Effector memory CD4-positive, alpha-beta T cell (primary cell): ENCODE measurements at places on chromosomes 16 and 17.

- DNase-seq, result no peak
Observed at GRCh38 chr16:54280751-54281150, 5.8 kb downstream of the IRX3 start.

GRCh38 chr16:17303101-17303500 lies 167.7 kb downstream of the XYLT1 start:
- DNase-seq, result no peak

DNA sequence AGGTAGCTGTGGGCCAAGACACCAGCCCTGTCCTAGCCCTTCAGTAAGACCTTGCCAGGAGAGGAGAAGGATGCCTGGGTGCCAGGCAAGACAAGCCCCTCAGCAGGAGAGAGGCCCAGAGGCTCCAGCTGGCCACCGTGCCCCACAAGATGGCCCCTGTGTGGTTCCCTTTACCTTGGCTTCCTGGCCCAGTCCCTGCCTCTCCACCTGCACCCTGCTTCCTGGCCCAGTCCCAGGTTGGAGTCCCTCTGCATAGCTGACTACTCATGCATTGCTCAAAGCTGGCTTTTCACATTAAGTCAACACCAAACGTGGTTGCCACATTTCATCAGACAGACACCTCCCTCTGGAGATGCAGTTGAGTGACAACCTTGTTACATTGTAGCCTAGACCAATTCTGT lies 4.0 kb downstream of the SYNGR3 start:
- DNase-seq, result no peak

- DNase-seq, result no peak
Observed at GRCh38 chr16:67530013-67530939, 1.6 kb downstream of the RIPOR1 start.

DNA sequence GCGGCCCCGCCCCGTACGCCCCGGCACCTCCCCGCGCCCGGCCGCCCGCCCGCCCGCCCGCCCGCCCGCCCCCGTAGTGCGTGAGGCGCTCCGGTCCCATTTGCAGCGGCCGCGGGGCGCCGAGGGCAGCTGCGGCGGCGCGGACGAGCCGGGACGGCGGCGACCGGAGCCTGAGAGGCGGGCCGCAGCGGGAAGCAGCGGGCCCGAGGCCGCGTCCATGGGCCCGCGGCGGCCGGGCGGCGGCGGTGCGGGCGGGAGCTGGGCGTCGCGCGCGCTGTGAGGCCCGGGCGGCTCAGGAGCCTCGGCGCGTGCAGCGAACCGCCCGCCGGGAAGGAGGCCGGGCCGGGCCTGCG lies at the start of gene MPRIP:
MPRIP (plus strand) TSS at position 74 of the 353 bp plus-strand sequence. CDS start 392 bp downstream, outside the sequence.
- no peak for DNase-seq

GRCh38 chr16:35639233-35640205 lies 2180.1 kb downstream of the TP53TG3F start:
- DNase-seq, result no peak

DNA sequence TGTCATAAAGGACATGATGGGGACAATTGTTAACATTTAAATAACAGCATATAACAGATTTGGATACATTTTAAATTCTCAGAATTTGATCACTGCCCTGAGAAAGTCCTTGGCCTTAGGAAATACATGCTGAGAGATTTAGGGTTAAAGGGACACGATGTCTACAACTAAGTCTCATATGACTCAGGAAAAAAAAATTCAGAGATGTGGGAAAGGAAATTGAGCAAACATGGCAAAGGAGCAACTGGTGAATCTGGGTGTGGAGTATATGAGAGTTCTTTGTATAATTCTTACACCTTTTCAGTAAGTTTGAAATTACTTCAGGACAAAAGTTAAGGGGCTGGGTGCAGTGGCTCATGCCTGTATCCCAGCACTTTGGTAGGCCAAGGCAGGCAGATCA lies 18.2 kb downstream of the MPP3 start:
- no peak for DNase-seq

DNA sequence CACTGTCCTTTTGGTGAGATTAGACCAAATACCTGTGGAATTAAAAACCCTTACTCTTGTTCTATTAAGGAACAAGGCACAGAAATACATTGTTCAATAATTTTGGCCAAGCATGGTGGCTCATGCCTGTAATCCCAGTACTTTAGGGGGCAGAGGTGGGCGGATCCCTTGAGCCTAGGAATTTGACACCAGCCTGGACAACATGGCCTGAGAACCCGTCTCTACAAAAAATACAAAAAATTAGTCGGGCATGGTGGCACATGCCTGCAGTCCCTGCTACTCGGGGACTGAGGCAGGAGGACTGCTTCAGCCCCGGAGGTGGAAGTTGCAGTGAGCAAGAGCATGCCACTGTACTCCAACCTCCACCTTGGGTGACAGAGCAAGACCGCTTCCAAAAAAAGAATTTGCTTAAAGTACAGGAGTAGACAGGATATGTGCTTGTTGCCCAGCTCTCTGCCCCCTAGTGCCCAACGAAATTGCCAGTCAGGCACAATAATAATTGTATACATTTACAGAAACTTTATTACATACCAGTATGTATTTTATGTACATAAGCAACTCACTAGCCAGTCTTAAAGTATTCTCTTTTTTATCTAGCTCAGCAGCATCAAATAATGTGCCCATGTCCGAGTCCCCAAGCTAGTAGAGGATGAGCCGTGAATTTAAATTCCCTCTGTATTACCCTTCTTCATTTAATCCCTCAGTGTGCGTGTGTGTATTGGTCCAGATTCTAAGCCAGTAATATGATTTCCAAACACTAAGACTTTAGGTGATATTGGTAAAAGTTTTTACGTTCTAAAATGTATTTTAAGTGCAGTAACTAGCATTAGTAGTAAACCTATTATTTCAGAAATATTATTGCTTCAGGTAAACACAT lies 1.4 kb downstream of the THUMPD1 start:
- no peak for DNase-seq

DNA sequence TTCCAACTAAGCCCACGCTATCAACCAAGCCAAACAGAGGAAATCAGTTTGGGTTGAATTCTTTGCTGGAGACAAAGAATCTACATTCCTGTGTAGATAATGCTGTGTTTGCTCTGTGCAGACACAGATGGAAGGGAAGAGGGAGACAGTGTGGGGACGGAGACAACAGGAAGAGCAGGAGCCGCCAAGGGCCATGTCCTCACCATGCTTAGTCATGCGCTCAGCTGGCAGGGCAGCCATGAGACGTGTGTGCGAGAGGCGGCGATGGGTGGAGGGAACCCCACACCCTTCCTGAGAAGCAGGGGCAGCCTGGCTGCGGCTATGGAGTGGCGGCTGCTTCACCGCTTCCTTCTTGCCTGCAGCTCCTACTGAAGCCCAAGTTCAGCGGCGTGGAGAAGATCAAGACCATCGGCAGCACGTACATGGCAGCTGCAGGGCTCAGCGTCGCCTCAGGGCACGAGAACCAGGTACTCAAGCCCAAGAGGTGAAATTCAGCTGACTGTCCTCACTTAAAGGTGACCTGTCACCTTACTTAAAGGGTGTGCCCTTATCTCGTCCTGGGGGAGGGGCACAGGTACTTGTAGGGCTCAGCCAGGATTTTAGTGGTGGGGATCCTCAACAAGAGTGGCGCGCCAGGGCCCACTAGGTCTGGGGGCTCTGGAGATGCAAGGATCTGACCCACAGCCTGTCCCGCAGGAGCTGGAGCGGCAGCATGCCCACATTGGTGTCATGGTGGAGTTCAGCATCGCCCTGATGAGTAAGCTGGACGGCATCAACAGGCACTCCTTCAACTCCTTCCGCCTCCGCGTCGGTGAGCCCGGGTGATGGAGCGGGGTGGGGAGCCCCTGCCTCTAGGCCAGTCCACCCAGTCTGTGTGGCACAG lies 47.5 kb downstream of the ADCY7 start:
- DNase-seq, result no peak

DNA sequence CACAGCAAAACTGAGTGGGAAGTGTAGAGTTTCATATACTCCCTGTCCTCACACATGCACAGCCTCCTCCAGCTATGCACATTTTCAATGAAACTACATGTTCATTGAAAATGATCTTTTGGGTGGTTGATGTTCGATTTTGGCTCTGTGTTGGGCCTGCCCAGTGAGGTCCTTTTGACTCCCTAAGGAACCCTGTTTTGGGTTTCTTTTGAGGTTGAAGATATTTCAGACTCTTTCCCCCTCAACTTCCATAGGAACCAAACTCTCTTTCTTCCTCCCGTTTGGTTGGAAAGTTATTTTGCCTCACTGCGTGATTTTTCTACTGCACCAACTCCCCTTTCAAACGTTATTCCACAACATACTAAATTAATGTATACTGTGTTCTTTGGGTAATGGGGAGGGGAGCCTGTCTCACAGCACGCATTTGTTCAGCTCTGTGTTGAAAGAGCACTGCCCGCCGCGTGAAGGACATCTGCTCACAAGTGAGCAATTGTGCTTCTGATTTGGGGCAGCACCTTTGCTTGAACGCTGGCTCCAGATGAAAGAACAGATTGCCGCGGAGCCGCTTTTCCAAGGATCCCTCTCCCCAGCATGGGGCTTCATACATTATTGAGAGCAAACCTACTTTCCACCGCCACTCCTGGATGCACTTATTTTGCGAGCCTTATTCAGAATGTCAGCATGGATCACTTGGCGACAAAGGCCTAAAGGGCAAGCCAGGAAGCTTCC lies 385.9 kb downstream of the WWOX start:
- DNase-seq, result no peak

DNA sequence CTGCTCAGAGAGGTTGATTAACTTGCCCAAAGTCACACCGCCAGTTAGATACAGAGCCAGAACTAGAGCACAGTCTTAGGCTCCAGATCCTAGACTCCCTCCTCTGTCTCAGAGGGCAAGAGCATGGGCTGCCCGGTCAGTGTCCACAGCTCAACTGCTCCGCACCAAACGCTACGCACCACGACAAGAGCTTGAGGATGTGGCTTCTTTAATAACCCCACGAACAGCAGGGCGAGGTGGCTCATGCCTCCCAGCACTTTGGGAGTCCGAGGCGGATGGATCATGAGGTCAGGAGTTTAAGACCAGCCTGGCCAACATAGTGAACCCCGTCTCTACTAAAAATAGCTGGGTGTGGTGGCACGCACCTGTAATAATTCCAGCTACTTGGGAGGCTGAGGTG lies 21.4 kb downstream of the FA2H start:
- DNase-seq, result no peak

- DNase-seq, result no peak
Observed at GRCh38 chr16:78277321-78278055, 178.0 kb downstream of the WWOX start.

- no peak for DNase-seq
Observed at GRCh38 chr17:49209061-49209571, 1.3 kb downstream of the GNGT2 start.

GRCh38 chr17:12769981-12770380 lies 19.3 kb upstream of the ARHGAP44 start:
- DNase-seq, result no peak

- DNase-seq, result no peak
Observed at GRCh38 chr16:75219838-75220237, 1.1 kb downstream of the CTRB1 start.

- no peak for DNase-seq
Observed at GRCh38 chr16:75143941-75144340, 4.4 kb upstream of the ZFP1 start.

DNA sequence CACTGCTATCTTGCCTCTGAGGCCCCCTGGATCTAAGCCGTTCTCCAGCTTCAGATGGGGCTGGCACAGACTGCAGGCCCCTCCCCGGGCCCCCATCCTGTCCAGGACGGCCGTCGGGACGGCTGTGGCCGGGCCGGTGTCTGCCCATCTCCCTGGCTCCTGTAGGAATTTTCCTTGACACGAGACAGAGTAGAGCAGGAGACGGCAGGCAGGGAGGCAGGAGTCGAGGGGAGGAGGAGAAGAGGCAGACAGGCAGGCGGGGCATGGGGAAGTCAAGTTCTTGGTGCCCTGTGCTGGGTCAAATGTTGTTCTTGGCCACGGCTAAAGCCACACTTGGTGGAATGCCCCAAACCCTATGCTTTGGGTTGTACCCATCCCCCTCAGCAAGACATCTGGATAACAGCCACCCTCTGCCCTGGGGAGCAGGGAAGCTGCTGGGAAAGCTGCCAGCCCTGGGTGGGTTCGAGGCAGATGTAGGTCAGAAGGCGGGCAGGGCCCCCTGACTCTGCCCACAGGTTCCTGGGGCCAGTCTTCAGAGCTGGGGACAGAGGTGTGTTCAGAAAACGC lies 4.0 kb downstream of the C1QTNF1 start:
- no peak for DNase-seq

- DNase-seq, result no peak
Observed at GRCh38 chr17:82428546-82428945, 10.2 kb upstream of the OGFOD3 start.

- no peak for DNase-seq
Observed at GRCh38 chr17:64229815-64230728, 33.0 kb downstream of the TEX2 start.

DNA sequence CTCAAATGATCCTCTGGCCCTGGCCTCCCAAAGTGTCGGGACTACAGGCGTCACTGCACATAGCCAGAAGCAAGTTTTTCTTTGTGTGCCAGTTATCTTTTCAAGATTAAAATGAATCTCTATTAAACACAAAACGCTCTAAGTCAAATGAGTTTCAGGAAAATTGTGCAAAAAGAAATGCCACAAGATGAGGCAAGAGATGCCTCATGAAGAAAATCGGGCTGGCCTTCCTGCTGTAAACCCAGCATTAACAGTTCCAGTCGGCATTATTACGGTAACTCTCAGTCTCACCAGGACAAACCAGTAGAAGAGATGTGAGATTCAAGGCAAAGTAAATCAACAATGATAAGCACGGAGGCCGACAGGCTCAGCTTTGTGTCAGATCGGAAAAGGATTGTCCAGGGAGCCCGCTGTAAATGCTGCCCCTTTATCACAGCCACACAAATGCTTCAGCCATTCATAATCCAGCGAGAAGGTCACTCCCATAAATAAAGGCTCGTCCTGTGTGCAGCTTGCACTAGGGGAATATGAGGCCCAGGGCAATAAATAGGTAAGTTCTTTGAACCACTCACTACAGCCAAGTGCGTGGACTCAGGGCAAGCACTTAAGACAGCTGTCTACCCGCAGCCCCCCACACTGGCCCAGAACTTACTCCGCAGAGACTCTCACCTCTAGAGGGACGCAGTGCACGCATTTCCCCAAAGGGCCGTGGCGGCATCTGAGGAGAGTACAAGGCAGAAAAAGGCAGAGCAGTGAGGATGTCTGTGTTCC lies 27.2 kb downstream of the NPLOC4 start:
- DNase-seq, result no peak

GRCh38 chr16:50610331-50611262 lies 62.4 kb downstream of the NKD1 start:
- DNase-seq, result no peak

GRCh38 chr17:73972056-73972455 lies 231.4 kb upstream of the RPL38 start:
- no peak for DNase-seq

- DNase-seq, result no peak
Observed at GRCh38 chr17:8697323-8697741, 47.3 kb downstream of the CCDC42 start.

GRCh38 chr17:73436954-73437353 lies 125.2 kb upstream of the CDC42EP4 start:
- no peak for DNase-seq

DNA sequence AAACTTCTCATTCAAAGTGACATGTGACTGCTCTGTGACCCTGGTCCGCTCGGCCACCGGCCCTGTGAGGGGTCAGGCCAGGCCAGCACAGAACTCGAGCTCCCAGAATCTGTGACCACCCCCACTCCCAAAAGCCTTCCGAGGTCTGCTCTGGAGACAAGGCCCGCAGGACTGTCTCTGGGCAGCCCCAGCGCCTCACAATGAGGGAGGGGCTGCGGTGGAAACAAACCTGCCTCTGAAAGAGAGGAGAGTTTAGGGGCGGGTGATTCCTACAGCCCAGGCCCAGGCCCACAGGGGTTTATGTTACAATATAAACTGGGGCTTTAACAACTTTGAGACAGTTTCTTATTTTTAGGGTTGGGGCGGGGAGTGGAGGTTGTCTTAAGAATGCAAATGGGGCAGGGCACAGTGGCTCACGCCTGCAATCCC lies 19.9 kb downstream of the IGFBP4 start:
- DNase-seq, result no peak
